Regular cardiac myocyte (primary cell): ENCODE measurements at places on chromosomes 5 and 9. TPM values are rescaled to one million over a fixed set of nuclear protein-coding genes. Genes with fewer than 3 reads are reported as not detected.

ISL1 gene
- not detected in 2 replicates for total RNA-seq

TAF11L5 gene
- total RNA-seq, result not detected in 2 replicates

MORN5 gene
- not detected in 2 replicates for total RNA-seq

BRD9 gene
- total RNA-seq, result 35.8 and 51.2 TPM in 2 replicates

SPATA31A3 gene
- total RNA-seq, result not detected in 2 replicates

CDC20B gene
- total RNA-seq, result 0.19 and 0.56 TPM in 2 replicates

ARL14EPL gene
- 0.19 TPM in 1 of 2 replicates, not detected in the other for total RNA-seq

ESM1 gene
- total RNA-seq, result 42.3 and 338 TPM in 2 replicates

SGCD gene
- total RNA-seq, result 0.77 and 0.85 TPM in 2 replicates
